Lower leg skin (tissue), 4 donors: ENCODE measurements at places on chromosomes 11 and 22.

DNA sequence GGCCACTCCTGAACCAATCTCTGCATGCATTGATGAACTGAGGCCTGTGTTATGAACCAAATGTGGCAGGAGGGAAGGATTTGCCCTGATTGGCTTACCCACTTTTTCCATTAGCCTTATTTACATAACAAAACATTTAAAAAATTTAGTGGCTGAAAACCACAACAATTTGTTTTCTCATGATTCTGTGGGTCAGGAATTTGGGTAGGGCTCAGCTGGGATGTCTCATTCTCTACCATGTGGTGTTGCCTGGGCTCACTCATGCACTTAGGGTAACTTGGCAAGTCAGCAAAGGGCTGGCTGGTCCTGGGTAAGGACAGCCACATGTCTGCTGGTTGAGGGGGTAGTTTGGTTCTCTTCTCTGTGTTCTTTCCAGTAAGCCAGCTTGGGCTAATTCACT lies 35.1 kb upstream of the CYP2R1 start:
- DNase-seq, result no peak

DNA sequence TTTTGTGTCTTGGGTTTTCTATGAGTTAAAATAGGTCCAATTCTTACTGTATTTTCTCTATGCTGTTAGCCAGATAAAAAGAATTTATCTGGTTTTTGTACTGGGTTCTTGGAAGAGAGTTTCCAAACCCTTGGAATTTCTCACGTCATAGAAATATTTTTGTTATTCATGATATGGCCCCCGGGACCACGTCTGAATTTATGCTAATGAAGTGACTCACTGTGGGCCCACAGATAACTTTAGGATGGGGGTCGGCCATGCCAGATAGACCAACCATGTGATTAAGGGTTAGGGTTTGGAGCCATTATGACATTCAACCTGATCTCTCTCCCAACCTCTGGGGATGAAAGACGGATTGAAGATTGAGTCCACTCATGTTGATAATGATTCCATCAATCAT lies 35.6 kb upstream of the DDI1 start:
- no peak for DNase-seq

DNA sequence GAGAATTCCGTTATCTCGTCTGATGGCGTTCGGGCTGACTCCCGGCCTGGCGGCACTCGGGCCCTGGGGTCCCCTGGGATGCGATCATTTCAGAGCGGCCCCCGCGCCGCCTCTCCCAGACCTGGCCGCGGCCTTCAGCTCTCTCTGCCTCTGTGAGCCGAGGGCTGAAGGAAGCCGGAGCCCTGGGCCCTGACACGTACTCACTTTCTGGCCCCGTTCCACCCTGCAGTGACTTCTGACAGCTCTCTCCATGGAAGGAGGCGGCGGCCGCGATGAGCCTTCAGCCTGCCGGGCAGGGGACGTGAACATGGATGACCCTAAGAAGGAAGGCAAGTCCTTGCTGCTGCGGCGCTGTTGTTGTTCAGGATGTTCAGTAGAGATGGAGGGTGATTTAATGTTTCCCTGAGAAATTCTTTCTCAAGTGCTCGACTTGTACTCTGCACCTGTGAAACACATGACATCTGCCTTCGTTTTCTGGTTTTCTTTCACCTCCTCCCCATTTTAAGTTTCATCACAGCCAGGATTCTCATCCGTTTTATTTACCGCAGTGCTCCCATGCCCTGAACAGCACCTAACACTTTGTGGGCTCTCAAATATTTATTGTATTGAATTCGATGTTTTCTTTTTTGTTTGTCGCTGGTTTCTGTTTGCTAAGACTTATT lies 612 bp downstream of the GTSE1 start:
- no peak for DNase-seq

GRCh38 chr11:10872097-10872496 lies 14.2 kb upstream of the ZBED5 start:
- DNase-seq, result no peak

DNA sequence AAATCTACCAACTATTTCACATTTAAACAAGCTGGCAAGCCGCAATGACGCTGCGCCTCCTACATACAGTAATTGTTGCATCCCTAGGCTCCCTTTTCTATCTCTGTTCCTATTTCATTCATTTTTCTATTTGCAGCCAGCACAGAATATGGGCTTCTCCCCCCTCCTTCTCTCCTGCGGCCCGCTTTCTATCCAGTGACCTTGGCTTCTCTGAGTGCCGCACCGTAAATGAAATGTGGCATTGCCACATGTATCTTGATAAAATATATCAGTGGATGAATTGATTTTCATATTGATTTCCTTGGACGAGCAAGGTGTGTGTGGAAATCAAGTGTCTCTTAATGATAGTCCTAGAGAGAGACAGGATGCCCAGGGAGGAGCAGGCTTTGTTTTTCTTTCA lies 70.2 kb downstream of the ZBTB16 start:
- no peak for DNase-seq

DNA sequence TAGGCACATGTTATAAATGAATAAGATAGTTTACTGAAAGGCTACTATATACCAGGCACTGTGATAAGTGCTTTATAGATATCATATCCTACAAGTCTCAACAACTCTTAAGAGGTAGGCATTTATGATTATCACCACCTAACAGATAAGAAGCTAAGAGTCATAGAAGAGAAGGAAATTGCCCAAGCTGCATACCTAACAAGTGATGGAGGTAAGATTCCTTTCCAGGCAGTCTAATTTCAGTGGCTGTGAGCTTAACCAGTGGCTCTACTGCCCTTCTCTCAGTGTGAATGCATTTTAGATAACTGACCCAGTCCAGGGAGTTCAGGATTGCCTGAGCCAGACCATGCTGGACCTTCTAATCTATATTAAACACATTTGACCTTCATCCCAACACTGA lies 39.2 kb downstream of the HEPHL1 start:
- DNase-seq, result no peak

DNA sequence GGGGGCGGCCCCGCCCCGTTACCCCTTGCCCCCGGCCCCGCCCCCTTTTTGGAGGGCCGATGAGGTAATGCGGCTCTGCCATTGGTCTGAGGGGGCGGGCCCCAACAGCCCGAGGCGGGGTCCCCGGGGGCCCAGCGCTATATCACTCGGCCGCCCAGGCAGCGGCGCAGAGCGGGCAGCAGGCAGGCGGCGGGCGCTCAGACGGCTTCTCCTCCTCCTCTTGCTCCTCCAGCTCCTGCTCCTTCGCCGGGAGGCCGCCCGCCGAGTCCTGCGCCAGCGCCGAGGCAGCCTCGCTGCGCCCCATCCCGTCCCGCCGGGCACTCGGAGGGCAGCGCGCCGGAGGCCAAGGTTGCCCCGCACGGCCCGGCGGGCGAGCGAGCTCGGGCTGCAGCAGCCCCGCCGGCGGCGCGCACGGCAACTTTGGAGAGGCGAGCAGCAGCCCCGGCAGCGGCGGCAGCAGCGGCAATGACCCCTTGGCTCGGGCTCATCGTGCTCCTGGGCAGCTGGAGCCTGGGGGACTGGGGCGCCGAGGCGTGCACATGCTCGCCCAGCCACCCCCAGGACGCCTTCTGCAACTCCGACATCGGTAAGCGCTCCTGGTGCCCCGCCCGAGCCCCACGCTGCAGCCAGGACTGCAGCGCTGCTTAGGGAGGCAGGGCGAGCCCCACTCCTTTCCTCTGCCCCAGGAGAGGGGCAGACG lies at the start of gene TIMP3:
TIMP3 (plus strand) TSS at position 169 of the 700 bp plus-strand sequence; CDS start at position 466, 297 bp downstream.
- DNase-seq, result peak; percentile 83

DNA sequence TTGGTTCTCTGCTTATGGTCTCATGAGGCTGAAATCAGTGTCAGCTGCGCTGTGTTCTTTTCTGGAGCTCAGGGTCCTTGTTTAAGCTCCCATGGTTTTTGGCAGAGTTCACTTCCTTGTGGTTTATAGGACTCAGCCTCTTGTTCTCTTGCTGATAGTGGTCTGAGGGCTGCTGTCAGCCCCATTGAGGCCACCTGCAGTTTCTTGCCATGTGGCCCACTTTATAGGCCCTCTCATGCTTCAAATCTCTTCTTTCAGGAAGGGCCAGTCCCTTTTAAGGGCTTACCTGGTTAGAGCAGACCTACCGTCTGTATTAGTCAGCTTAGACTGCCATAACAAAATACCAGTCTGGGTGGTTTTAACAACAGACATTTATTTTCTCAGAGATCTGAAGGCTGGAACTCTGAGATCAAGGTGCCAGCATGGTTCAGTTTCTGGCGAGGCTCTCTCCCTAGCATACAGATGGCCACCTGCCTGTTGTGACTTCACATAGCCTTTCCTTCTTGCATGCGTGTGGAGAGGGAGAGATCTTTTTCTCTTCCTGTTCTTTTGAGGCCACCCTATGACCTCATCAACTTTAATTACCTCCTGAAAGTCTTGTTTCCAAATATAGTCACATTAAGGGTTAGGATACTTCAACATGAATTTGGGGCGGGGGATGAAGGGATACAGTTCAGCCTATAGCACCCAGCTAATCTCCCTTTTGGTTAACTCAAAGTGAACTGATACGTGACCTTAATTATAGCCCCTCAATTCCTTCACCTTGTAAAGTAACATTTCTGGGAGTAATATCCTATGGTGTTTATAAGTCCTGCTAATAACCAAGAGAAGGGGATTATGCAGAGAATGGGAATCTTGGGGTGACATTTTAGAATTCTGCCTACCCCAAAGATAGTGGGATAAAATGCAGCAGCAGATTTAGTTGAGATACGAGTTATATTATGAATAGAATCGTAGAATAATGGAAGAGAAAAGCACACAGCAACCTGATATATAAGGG lies 131.8 kb downstream of the UVRAG start:
- DNase-seq, result peak; percentile 19
